Fibroblast of the aortic adventitia (primary cell): ENCODE measurements at places on chromosomes 13 and 19.

GRCh38 chr13:98529171-98529570, 47.7 kb downstream of the STK24 start:
- no peak for DNase-seq

- no peak for DNase-seq
Observed at GRCh38 chr19:18504886-18505610, 16.8 kb downstream of the ELL start.

DNA sequence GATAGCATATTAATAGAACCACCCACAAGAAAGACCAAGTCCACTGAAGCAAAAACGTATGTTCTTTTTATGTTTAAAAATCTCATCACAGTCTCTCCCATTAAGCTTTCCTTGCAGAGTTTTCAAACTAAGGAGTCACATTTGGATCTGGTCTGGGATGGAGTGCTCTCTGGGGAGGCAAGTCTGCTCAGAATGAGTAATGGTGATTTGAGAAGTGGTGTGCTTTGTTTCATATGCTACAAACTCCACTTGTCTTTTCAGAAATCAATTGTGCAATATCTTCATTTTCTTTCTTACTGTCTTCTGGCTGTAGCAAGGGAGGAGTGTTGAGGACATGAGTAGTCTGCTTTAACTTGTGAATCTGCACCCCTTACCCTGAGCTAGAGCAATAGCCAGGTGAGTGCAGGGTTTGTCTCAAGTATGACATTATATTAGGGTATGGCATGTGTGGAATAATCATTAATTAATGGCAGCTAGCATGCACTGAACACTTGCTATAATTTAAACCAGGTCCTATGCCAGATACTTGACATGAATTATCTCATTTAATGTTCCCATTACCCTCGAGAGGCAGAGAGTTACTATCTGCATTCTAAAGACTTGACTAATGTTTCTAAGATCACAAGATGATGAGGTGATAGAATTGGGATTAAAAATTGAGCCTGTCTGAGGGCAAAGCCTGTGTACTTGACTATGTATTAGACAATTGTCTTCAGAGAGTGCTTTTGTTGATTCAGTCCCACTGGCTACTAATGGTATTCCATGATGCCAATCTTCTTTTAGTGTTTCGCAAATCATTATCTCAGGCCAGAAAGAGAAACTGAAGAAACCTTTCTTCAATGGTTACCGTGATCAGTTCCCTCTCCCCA, 171.8 kb downstream of the GPC6 start:
- peak; percentile 83 for DNase-seq

GRCh38 chr13:29964181-29964845, 113.9 kb upstream of the UBL3 start:
- no peak for DNase-seq

DNA sequence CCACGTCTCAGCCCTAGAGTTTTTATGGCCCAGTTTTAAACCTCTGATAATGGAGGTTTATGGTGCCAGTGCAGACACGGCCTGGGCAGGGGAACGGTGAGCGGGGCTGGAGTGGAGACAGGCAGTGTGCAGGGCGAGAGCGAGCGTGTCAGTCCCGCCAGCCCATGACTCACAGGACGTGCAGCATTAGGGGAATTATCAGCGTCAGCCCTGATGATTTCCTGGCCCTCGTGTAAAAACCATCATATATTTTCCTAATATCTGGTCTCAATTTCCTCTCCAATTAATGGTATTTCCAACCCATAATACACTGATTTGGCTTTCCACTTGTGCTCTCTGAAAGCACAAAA, 104.6 kb upstream of the VSTM2B start:
- no peak for DNase-seq

DNA sequence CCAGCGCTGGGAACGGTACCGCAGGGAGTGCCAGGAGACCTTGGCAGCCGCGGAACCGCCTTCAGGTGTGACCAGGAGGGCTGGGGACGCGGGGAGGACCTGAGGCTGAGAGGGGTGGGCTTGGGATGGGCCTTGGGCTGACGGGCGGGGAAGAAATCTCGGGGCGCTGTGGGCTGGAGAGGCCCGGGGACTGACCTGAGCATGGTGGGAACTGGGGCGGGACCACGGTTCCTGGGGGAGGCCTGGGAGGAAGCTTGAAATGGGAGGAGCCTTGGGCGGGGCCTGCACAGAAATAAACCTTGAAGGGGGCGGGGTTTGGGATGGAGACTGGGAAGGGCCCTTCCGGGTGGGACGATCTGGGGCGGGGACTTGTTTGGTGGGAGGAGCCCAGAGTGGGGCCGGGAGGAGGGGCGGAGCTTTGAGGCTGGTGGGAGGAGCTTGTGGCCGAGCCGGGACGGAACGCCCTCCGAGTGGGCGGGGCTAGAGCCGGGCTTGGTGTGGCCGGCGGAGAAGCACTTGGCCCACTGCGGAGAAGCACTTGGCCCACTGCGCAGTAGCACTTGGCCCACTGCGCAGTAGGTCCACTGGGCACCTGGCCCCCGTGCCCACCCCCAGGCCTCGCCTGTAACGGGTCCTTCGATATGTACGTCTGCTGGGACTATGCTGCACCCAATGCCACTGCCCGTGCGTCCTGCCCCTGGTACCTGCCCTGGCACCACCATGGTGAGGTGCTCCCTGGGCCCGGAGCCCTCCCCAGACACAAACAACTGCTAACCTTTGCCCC, 2.8 kb downstream of the GIPR start:
- DNase-seq: peak; percentile 53

GRCh38 chr13:78238911-78239310, 320.3 kb upstream of the EDNRB start:
- DNase-seq: no peak

GRCh38 chr19:3669947-3670795, 30.1 kb downstream of the PIP5K1C start:
- DNase-seq: peak; percentile 95

DNA sequence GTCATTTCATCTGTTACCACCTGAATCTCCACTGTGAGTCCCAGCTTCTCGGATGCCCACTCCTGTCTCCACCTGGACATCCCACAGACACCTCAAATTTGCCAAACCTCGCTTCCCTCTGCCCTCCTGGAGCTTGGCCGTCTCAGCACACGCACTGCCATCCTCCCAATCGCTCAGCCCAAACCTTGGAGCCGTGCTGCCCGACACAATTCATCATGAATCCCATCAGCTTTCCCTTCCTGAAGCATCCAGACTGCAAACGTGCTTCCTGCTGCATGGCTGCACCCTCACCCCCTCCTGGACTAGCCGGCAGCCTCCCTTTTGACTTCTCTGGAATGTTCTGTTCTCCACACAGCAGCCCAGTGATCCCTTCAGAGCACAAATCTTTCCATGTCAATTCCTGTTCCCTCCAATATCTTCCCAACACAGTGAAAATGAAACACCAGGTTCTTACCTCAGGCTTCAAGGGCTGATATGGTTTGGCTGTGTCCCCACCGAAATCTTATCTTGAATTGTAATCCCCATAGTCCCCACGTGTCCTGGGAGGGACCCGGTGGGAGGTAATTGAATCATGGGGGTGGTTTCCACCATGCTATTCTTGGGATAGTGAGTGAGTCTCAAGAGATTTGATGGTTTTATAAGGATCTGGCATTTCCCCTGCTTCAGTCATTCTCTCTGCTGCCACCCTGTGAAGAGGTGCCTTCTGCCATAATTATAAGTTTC, 1.1 kb upstream of the PROZ start:
- DNase-seq: peak; percentile 2

- DNase-seq: peak; percentile 27
Observed at GRCh38 chr13:97849305-97849704, 104.2 kb upstream of the IPO5 start.

DNA sequence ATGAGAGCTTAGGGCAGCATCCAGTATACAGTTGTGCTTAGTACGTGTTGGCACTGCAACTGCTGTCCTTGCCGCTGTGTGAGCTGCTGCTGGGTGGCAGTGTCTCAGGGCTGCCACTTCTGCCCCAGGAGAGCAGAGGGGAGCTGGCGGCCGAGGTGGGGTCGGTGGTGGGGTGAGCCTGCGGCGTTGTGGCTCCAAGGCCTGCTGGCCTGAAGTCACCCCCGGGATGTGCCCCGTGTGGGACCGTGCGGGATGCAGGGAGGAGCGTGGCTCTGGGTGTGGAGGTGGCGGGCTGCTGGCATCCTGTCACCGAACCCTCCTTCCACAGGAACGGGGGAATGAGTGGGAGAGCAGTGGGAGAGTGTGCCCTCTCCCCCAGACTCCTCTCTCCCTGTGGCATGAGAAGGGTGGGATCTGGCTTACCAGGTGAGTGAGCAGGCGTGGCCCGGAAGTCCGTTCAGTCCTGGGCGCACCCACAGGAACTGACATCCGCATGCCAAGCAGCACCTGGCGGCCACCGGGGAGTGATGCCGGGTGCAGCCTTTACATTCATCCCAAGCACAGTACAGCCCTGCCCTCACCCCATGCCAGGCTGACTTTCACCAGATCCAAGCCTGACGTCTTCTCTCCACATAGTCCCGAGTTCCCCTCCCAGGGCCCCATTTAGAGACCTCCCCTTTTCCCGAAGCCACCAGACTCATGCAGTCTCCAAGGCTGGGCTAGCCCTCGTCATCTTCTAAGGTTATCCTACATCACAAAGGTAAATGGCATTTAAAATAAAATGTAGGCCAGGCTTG, 26.6 kb downstream of the MCF2L start:
- no peak for DNase-seq

DNA sequence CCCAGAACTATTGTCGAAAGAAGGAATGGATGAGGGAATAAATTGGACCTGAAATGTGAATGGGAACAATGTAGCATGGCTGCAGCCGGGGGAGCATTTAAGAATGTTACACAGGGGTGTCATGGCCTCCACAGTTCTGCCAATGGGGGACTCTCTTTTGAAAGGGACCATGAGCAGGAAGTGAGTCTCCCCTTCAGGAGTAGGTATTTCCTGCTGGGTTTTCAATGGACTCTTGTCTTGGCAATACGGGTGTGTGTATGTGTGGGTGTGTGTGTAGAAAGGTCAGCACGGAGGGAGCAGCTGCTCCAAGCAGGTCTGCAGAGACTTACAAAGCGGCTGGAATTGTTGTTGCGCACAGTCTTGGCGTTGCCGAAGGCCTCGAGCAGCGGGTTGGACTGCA, 24.4 kb downstream of the MYO1F start:
- peak; percentile 27 for DNase-seq

DNA sequence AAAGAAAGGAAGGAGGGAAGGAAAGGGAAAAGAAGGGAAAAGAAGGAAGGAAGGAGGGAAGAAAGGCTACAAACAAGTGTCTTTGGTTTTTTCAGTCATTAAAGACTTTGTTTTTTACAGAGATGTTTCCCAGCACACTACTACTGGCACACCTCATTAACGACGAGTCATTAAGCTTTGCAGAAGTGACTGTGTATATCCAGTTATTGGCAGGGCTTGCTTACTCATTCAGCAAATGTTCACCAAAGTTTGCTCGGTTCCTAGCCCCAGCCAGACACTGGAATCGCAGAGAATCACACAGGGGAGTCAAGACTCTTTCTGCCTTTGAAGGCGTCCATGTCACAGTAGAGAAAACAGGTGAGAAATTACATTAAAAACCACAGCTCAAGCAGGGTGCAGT, 4.3 kb downstream of the NLRP12 start:
- no peak for DNase-seq

- no peak for DNase-seq
Observed at GRCh38 chr13:45705918-45706317, 3.8 kb downstream of the CBY2 start.

DNA sequence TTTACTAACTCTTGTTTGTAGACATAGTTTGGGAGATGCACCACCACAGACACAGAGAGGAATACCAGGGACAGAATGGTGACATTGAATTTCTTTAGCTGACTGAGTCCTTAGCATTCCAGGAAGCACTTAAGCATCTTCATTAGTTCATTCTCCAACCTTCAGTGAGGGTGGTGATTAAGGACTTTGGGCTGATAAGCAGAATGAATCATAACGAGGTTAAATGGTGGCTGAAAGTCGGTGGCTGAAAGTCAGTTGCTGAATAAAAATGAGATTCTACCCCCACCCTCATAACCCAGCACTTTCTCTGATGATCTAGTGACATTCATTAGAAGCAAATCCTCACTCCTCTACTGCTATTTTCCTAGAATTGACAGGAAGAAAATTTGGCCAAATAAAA, 10.6 kb downstream of the PCDH8 start:
- DNase-seq: no peak

GRCh38 chr19:5561559-5561958, 6.2 kb downstream of the TINCR start:
- no peak for DNase-seq

DNA sequence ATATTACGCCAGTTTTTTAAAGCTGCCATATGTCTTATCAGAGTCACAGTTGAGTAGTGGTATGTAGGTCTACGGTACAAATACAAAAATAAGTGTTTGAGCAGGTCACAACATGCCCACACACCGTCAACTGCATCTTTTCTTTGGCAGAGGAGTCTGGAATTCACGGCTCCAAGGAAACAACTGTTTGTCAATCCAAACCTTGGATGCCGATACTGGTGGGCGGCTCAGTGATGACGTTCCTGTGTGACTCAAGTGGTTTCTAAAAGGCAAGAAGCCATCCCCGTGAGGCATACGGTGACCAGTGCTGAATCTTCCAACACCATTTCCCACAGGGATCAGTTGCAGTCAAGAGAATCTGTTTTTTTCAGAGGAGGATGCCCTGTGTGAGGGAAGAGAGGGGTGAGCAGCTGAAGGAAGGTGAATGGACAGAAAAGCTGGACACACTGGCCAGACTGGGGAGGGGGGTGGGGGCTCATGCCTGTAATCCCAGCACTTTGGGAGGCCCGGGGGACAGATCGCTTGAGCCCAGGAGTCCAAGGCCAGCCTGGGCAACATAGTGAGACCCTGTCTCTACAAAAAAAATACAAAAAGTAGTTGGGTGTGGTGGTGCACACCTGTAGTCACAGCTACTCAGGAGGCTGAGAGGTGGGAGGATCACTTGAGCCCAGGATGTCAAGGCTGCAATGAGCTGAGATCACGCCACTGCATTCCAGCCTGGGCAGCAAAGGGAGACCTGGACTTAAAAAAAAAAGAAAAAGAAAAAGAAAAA, 22.8 kb upstream of the CEBPG start:
- DNase-seq: peak; percentile 82

- no peak for DNase-seq
Observed at GRCh38 chr13:46526100-46526735, 26.8 kb upstream of the LRCH1 start.
